ENCODE measurements at places on chromosomes 2 and 18.

DNA sequence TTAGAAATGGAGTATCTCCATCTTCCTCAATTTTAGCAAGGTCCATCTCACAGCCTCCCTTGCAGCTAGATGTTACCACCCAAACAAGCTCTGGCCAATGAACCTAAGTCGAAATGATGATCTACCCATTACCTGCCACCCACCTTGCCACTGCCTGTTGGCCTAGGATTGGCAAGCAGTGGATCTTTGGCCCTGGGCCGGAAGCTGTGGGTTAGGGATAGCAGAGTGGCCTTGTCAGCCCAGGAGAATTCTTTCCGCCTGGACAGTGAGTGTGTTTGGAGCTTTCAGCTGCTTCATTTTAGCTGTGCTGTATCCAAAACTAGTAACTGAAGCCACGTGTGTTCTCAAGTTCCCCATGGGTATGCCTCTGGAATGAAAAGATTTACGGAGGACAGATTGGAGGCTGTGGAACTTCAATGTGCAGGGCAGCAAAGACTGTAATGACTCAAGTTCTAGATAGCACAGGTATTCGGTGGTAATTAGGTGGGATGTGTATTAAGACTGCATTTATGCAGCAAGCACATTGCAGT lies 7.7 kb upstream of the PARD6G start:
- DNase-seq, result no peak

DNA sequence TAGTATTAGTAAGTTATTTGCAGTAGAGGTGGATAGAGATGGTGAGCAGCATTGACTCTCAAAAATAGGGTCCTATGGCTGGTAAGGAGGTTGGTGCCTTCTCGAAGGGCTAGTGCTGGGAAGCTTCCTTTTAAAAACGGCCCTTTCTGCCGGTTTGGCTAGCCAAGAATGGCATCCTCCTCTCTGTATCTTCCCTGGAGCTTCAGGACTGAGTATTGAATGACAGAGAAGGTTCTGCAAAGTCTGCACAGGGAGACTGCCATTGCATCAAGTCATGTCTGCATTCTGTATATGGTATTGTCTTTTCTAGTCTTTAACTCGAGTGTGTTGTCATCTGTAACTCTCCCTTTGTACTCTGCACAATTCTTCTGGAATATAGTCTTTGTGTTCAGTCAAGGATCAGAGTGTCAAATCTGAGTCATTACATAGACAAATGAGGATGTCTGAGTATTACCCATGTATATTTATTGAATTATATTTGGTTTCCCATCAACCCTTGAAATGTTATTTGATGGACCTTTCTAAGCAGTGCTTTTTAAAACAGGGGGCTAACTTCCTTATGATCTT lies 1.1 kb downstream of the LDLRAD4 start:
- no peak for DNase-seq

DNA sequence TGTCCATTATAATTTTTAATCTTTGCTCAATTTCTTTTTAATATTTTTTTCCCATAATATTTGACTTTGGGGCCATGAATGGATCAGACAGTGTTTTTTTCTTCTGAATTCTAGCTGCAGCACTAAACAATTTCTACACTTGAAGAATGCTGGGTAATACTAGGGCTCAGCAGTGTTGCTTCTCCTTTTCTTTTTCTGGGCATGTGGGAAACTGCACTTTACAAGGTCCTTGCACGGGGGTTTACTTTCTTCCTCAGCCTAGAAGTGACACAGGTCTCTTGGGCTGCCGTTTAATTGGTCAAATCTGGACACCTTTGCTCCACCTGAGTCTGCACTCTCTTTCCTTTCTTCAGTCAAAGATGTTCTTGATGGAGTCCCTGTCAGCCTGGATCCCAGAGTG lies 135.4 kb upstream of the APCDD1 start:
- no peak for DNase-seq

- no peak for DNase-seq
Observed at GRCh38 chr2:69122271-69122670, 109.3 kb downstream of the ANTXR1 start.

DNA sequence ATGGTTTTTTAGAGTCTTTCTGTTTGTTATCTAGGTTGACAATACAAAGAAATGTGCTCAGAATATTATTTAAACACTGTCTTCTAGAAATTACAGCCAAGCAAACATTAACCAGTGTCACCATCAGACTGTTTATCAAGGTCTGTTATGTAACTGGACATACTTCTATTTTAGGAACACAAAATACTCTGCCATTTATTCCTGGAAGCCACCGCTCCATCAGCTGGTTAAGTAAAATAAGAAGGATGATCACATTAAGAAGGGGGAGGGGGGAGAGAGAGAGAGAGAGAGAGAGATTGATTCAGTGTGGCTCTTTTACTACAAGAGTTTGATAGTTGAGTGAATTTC lies 47.9 kb downstream of the MBP start:
- DNase-seq, result no peak

DNA sequence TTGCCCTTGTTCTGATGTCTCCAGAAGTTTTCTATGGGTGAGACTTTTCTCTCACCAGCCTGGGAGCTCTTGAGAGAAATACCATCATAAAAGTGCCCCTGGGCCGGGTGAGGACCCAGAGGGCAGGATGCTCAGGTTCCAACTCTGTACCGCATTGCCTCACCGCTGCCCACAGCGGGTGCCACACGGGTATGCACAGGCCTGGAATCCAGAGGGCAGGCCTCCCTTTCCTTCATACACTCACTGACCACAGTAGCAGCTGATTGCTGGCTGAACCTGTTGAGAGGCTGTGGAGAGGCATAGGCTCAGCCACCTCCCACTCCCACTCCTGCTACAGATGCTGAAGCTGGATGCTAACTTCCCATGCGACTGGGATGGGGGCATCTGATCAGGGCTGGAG lies 293.8 kb downstream of the CYP26B1 start:
- DNase-seq, result no peak

DNA sequence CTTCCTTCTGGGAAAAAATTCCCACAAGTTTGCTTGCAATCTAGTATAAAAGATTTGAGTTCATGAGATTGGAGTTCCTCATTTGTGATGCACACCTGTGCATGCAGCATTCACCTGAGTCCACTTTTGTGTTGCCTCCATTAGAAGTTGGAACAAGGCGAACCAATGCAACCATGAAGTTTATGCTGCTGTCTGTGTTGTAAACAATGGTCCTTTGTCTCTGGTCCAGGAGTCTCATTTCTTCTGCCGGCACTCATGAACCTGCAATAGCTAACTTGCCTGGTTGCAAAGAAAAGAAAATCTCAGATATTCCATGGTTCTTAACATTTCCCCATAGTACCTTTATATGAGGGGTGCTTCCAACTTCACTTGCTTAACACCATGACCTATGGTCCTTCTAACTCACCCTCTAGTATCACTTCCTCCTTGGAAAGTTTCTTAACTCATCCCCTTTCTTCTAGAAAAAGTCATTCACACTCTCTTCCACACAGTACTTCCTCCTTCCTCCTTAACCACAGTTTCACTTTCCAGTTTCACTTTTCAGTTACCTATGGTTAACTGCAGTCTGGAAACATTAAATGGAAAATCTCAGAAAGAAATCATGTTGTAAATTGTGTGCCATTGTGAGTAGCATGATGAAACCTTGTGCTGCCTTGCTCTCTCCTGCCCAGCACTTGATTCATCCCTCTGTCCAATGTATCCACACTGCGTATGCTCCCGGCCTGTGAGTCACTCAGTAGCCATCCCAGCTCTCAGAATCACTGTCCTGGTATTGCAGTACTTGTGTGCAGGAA lies 128.8 kb upstream of the TRIB2 start:
- peak; percentile 9 for DNase-seq

- peak; percentile 90 for DNase-seq
Observed at GRCh38 chr2:219912491-219912921, 285.1 kb downstream of the SLC4A3 start.

- DNase-seq, result no peak
Observed at GRCh38 chr2:171109020-171109419, 51.7 kb downstream of the TLK1 start.

DNA sequence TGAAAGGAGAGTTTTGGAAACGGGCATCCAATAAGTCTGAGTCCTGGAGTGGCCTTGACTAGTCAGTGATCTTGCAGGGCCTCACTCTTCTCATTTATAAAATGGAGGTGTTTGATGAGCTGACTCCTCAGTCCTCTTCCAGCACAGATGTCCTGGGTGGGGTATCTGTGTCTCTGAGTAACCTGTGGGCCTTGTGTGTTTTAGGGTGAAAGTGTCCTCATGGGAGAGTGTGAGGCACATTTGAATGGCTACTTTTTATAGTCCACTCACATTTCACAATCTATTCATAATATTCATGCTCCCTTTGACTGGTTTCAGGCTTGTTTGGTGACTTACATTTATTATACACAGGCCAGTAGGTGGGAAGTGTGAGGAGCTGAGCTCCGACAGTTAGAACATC lies 106.4 kb upstream of the CELF4 start:
- DNase-seq, result no peak

- DNase-seq, result peak; percentile 82
Observed at GRCh38 chr2:39620067-39620466, 45.6 kb upstream of the TMEM178A start.

DNA sequence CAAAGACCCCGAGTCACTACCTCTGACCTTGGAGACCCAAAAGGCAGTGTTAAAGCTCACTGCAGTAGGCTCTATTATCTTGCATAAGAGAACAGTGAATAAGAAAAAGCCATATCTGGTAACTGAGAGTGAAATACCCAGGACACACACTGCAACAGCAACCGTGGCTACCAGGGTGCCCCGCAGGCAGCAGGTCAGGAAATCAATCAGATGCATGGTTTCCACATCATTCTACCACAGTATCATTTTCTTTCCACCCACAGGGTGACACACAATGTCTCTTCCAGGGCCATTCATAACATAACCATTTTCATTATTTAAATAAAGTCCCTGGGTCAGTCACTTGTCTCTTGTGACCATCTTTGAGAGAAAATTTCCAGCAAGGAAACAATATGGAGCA lies 131.3 kb downstream of the CCBE1 start:
- no peak for DNase-seq

- no peak for DNase-seq
Observed at GRCh38 chr18:61734396-61734795, 158.4 kb downstream of the RNF152 start.

DNA sequence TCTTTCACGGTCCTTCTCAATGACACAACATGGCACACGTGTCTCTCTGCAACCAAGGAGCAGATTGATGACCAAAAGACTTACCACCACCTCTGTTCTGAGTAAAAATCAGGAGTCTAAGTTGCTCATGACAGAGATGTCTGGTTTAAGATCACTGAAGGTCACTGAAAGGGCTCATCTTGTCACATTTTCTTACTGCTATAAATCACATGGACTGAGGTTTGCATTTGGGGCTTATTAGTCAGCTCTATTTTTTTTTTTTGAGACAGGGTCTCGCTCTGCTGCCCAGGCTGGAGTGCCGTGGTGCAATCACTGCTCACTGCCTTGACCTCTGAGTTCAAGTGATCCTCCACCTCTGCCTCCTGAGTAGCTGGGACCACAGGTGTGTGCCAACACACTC lies 19.4 kb downstream of the CFLAR start:
- DNase-seq, result no peak

DNA sequence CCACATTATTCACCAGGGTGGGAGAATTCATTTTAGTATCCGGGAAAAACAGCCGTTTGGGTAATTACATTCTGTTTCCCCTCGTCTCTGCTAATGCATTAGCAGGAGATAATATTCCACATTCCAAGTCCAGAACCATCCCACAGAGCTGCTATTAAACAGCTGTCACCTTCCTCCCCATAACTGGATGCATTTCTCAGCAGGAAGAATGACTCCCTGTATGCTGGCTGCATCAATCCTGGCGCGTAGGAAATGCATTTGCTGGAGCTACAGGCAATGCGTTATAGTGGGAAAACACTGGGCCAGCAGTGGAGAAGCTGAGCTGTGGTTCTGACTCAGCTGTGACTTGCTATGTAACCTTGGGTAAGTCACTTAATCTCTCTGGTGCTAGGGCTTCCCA lies 246.0 kb downstream of the CLIP4 start:
- DNase-seq, result no peak

- DNase-seq, result peak; percentile 44
Observed at GRCh38 chr2:170711196-170711773, 3.9 kb upstream of the SP5 start.

DNA sequence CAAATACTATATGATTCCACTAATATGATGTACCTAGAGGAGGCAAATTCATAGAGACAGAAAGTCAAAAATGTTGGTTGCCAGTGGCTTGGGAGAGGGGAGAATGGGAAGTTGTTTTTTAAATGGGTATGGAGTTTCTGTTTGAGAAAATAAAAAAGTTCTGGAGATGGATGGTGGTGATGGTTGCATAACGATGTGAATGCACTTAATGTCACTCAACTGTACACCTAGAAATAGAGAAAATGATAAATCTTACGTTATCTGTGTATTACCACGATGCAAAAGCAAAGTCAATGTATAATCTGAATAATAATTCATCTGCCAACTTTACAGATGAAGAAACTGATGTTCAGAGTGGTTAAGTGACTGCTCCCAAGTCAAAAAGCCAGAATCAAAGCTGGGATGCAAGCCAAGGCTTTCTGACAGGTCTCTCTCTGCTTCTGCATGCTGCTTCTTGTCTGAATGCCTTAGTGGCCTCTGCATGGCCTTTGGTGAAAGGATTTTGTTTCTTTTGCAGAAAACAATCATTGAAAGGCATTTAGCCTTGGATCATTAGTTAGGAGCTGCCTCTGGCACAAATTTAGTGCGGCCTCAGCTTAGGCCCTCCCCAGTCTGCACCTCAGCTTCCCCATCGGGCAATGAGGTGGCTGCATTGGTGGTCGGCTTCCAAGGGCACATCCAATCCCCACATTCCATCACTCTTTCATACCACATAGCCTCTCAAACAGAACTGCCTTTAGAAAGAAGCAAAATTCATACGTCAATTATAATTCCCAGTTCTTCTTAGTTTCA lies 46.5 kb upstream of the MYCN start:
- DNase-seq, result no peak

- no peak for DNase-seq
Observed at GRCh38 chr2:233451950-233452349, 97.7 kb downstream of the DGKD start.

DNA sequence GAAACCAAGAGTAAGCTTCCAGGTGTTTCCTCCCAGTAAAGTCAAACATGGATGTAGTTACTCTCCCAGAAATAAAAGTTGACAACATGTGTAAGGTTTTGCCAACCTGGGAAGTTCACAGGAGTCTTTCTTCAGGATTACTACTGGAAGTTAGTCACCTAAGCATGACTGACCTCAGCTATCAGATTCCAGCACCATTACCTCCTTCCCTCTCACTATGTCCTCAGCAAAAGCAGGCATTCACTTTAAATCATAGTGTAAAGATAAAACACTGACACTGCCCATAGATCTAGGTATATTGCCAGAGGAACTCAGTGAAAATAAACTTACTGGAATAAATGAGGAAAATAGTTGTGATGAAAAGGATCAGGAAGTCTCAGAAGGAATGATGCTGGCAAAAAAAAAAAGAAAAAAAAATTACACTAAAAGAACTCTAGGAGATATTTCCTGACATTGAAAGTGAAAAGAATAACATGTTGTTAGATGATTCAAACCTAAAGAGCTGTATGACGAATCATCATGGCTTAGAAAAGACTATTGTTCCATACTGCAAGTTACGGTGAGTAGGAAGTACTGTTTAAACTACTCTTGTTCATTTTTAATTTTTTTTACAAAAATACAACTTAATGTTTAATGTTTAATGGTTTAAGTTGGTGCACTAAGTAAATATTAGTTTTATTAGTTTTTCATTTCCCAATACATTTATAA lies 484.5 kb upstream of the ZNF804A start:
- DNase-seq, result no peak

- no peak for DNase-seq
Observed at GRCh38 chr2:28349546-28350165, 43.0 kb upstream of the FOSL2 start.

- DNase-seq, result no peak
Observed at GRCh38 chr2:177394594-177394973, 2.0 kb downstream of the AGPS start.

Measured in lung (tissue), 17 donors.